Type B pancreatic cell (in vitro differentiated cells): ENCODE measurements at places on chromosomes 12 and 14.

DNA sequence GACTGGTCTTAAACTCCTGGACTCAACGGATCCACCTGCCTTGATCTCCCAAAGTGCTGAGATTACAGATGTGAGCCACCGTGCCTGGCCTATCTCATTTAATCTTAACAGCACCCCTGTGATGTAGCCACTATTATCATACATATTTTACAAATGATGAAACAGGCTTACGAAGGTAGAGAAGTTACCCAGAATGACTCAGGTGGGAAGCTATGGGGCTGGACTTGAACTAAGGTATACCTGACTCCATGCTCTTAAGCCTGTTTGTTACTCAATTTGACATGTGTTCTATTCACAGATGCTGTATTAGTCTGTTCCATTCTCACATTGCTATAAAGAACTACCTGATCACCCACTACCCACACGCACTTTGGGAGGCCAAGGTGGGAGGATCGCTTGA, 36.8 kb upstream of the TMPO start:
- no peak for DNase-seq

DNA sequence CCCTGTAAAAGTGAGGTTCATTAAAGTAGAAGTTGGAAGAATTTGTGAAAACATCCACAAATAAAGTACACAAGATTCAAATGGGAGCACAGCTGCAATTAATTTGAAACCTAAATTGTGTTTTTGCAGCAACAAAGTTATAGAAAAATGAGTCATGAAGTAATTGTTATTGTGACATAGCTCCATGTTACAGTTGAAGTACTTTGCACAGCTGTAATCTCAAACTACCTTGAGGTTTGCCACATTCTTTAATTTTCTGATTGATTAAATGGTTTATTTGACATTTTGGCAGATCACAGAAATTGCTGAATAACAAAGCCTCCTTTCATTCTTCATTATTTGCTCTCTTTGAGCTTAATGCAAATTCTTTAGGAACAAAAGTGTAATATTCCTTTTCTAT, 111.3 kb downstream of the RMST start:
- no peak for DNase-seq

DNA sequence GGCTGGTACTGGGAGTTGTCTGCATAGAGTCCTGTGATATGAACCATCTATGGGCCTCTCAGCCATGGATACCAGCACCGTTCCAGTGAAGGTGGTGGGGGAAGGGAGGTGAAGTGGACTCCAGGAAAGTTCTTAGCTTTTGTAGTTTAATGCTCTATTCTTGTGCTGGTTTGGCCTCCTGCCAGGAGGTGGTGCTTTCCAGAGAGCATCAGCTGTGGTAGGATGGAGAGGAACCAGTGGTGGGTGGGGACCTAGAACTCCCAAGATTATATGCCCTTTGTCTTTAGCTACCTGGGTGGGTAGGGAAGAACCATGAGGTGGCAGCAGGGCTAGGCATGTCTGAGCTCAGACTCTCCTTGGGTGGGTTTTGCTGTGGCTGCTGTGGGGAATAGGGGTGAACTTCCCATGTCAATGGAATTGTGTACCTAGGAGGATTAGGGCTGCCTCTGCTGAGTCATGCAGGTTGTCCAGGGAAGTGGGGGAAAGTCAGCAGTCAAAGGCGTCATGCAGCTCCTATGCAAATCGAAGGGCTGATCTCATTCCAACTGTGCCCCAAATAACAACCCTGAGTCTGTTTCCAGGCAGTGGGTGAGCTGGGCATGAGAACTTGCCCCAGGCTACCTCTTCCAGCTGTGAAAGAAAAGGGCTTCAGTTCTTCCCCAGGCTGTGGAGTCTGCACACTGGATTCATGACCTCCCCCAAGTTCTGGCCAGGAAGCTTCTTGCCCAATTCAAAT, 14.2 kb downstream of the GZMH start:
- DNase-seq = no peak

DNA sequence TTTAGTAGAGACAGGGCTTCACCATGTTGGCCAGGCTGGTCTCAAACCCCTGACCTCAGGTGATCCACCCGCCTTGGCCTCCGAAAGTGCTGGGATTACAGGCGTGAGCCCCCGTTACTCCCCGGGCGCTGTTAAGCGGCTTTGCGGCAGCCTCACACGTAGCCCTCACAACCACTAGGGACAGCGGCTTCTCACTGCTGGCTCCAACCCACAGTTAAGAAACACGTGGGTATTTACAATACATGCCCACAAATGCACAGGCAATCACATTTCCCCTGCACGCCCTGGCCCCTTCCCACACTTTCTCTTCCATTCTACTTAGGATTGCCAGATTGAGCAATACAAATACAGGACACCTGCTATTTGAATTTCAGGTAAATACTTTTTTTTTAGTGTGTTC, 37.0 kb upstream of the EIF5 start:
- no peak for DNase-seq

DNA sequence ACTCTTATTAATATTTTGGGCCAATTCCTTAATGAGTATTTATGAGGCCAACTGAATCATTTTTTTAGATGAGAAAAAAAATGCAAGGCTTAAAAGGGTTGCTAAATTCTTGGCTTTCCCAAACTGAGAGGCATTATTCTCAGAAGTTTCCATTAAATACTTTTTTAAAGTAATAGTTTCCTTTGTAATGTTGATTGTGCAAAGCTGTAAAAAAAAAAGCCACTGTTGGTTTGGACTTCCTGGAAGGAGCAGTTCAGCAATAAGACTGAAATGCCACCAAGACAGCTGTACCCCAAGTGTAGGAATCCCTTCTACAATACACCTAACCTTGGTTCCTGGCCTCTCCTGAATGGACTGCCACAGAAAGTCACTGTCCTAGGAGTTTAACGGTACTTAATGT, 231.3 kb downstream of the MON2 start:
- DNase-seq = no peak

- DNase-seq = no peak
Measured at GRCh38 chr12:71760471-71760870, 5.8 kb downstream of the RAB21 start.

GRCh38 chr12:6049992-6050391, 74.5 kb downstream of the VWF start:
- DNase-seq = no peak

- DNase-seq = no peak
Measured at GRCh38 chr14:22332686-22333421, 256.2 kb downstream of the DAD1 start.

DNA sequence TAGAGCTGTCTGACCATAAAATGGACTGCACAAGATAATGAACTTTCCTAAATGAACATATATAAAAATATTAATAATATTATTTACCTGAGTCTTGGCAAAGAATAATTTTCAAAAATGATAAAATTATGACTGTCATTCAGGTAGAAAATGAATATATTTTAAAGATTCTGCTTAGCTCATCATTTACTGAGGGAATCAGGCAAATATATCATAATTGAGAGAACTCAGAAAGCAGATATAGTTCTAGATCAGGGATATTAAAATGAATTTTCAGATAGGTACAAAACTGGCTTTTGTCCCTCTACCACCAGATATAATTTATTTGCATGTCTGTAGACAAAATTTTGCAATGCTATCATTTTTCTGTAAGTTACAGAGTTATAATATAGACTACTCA, 86.1 kb upstream of the CPM start:
- no peak for DNase-seq

- peak; percentile 77 for DNase-seq
Measured at GRCh38 chr12:64826234-64826633, 1.8 kb downstream of the TBC1D30 start.
